ENCODE measurements at places on chromosomes 2 and 18.

GRCh38 chr2:34004936-34005335 lies 405.8 kb upstream of the FAM98A start:
- no peak for DNase-seq

GRCh38 chr2:152176113-152176714 lies 651 bp upstream of the STAM2 start:
- no peak for DNase-seq

DNA sequence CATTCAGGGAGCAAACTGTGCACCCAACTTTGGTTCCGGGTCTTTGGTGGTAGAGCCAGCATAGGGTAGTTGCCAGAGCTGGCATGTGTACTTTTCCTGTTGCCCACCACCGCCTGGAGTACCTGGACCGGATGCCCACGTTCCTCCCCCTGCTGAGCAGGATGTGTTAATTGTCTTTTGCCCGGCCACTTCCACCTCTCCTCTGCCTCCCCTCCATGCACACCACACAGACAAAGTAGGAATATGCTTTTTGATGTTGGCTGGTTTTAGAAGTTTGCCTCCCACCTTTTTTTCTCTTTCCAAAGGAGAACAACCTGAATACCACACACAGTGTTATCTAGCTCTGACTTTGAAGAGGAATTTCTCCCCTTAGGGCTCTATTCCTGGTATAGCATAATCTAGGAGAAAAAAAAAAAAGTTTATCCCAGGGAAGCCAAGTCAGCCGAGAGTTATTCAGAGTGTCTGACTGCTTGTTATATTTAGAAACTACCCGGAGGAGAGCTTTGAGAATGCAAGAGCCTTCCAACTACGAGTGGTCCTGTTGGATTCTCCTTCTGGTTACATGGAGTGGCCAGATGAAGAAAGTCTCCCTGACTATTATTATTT lies 111.9 kb downstream of the SETBP1 start:
- DNase-seq = no peak

- DNase-seq = no peak
Observed at GRCh38 chr2:213688133-213688532, 403.9 kb downstream of the SPAG16 start.

- no peak for DNase-seq
Observed at GRCh38 chr2:237729681-237730475, 68.7 kb upstream of the RBM44 start.
